Naive thymus-derived CD8-positive, alpha-beta T cell (primary cell): ENCODE measurements at places on chromosomes 12 and 14.

DNA sequence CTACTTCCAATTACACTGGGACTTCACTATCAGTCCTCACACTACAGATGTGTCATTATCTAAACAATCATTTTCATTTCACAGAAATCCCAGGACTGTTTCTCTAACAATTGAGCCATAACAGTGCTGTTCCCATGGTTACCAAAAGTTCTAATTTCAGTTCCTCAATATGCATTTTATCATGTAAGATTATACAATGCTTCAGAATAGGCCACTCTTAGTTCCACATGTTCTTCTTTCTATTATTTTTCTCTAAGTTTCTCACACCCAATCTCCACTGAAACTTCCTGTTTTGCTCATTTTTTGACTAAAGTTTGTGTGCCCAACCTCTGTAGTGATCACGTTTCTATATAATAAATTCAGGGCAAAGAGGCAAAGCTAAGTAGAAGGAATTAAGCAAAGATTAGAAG is 185.8 kb downstream of the DUSP6 start:
- DNase-seq = no peak
- H3K4me3 ChIP-seq = no peak overlapping the region
- peaks cover 2% of the 10 kb centered on the region for H3K4me1 ChIP-seq

GRCh38 chr12:11477110-11477509 is 81.7 kb upstream of the PRB2 start:
- no peak overlapping the region for H3K27ac ChIP-seq
- DNase-seq = no peak

DNA sequence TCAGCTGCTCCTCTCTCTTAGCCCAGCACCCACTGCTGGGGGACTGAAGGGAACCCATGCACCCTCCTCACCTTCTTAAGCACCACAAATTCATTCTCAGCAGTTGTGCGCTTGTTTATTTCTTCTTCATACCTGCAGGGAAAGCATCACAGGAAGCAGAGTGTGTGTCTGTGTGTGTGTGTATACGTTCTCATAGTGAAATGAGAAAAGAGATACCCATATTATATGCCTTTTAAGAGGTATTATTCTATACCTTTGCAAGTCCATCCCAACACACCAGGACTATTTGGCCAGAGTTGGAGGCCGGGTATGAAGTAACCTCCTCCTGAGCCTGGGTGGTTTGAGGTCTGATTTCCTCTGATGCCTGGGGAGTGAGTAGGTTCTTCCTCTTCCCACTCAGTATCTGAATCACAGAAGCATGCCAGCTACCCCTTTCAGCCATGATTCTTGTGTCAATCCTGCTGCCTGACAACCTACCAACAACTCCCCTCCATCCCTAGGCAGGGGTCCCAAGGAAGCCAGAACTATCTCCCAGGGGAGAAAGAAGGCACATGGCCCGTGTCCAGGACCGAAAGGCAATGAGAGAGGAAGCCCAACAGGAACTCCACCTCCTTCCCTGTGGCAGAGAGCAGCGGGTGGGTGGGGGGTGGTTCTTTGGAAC is 3.0 kb downstream of the KRT73 start:
- H3K4me1 ChIP-seq = peaks cover 85% of the 10 kb centered on the region
- DNase-seq = no peak
- no peaks in the 10 kb centered on the region for H3K36me3 ChIP-seq
- no peaks in the 10 kb centered on the region for H3K27me3 ChIP-seq
- H3K27ac ChIP-seq = peak overlapping the region; percentile 94

GRCh38 chr12:124543052-124543589 is 24.3 kb downstream of the NCOR2 start:
- no peak for DNase-seq
- no peak overlapping the region for H3K27ac ChIP-seq
- H3K4me1 ChIP-seq = peaks cover 44% of the 10 kb centered on the region
- H3K36me3 ChIP-seq = no peaks in the 10 kb centered on the region
- H3K4me3 ChIP-seq = no peak overlapping the region

DNA sequence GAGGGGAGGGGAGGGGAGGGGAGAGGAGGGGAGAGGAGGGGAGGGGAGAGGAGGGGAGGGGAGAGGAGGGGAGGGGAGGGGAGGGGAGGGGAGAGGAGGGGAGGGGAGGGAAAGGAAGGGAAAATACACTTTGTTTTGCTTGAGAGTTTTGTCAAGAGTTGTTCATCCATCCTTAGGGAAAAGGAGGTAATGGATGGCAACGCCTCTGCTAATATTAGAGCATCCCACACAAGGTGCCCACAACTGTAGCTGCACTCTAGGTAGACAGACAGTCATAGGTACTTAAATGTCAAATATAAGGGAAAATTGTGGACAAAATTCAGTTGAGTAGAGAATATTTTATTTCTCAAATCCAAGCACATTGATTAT is 2.5 kb upstream of the SSH1 start:
- H3K36me3 ChIP-seq = no peaks in the 10 kb centered on the region
- H3K4me3 ChIP-seq = no peak overlapping the region
- H3K27me3 ChIP-seq = no peaks in the 10 kb centered on the region
- H3K27ac ChIP-seq = no peak overlapping the region

- no peak overlapping the region for H3K4me3 ChIP-seq
- peaks cover 14% of the 10 kb centered on the region for H3K4me1 ChIP-seq
- DNase-seq = no peak
These were observed 16.1 kb upstream of the CHGA start for GRCh38 chr14:92906823-92907222.

GRCh38 chr12:126069549-126070165 is 1004.4 kb downstream of the AACS start:
- H3K4me1 ChIP-seq = no peaks in the 10 kb centered on the region
- no peak overlapping the region for H3K27ac ChIP-seq
- H3K27me3 ChIP-seq = no peaks in the 10 kb centered on the region
- no peak for DNase-seq
- H3K4me3 ChIP-seq = no peak overlapping the region

- H3K4me1 ChIP-seq = peaks cover 12% of the 10 kb centered on the region
- H3K4me3 ChIP-seq = peak overlapping the region; percentile 90
- no peak for DNase-seq
- peaks cover 16% of the 10 kb centered on the region for H3K36me3 ChIP-seq
- H3K27me3 ChIP-seq = no peaks in the 10 kb centered on the region
These were observed 2.8 kb downstream of the GABARAPL1 start for GRCh38 chr12:10215436-10215835.

- no peaks in the 10 kb centered on the region for H3K36me3 ChIP-seq
- no peak overlapping the region for H3K27ac ChIP-seq
- no peak overlapping the region for H3K4me3 ChIP-seq
- no peaks in the 10 kb centered on the region for H3K4me1 ChIP-seq
- no peaks in the 10 kb centered on the region for H3K27me3 ChIP-seq
These were observed 124.5 kb downstream of the CALM1 start for GRCh38 chr14:90521084-90521929.

DNA sequence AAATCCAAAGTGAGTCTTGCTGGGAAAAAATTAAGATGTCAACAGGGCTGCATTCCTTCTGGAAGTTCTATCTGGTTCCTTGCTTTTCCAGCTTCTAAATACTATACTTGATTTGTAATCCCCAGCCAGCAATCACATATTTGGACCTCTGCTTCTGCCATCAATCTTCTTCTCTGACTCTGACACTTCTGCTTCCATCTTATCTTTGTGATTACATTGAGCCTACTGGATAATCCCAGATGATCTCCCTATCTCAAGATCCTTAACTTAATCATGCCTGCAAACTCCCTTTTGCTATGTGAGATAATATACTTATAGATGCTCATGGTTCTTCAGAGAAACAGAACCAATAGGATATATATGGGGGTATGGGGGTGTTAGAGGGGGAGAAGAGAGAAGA is 49.9 kb upstream of the ZDHHC17 start:
- H3K4me3 ChIP-seq = no peak overlapping the region
- no peak overlapping the region for H3K27ac ChIP-seq
- no peaks in the 10 kb centered on the region for H3K4me1 ChIP-seq
- no peak for DNase-seq
- H3K36me3 ChIP-seq = no peaks in the 10 kb centered on the region

DNA sequence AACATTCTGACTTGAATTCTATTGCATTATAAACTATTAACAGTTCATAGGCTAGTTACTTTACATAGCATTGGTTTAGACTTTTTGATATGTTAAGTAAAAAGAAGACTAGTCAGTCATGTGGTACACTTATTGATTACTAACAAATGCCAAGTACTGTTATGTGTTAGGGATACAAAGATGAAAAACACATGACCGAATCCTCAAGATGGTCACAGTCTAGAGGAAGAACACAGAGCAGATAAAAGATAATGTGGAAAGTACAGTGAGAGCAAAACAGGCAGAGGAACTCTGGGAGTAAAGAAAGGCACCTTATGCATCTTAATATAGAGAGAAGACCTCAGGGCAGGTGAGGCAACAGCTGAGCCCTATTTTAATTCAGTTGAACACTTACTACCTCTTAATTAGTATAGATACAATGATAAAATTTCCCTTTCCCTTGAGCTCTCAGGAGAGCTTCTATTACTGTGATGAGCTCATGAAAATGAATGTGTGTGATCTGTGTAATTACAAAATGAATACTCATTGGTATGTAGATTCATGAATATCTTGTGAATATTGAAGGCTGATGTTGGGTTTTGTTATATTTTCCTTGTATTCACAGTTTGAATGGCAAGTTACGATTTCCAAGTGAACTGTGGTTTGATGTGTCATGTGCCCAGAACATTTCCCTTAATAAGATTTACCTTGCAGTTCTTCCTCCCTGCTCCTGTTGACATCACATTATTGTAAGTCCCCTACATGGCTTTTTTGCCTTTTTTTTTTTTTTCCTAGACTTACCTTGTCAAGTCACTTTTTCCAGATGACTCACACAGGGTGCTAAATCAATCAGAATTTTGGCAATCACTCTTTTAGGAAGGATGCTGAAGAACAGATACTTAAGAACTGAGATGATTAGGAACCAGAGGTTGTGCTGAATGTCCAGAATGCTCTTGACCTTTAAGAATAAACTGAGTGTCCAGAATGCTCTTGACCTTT is 29.5 kb upstream of the MSRB3 start:
- no peaks in the 10 kb centered on the region for H3K27me3 ChIP-seq
- DNase-seq = no peak
- no peaks in the 10 kb centered on the region for H3K4me1 ChIP-seq
- no peaks in the 10 kb centered on the region for H3K36me3 ChIP-seq
- H3K4me3 ChIP-seq = no peak overlapping the region

- no peaks in the 10 kb centered on the region for H3K27me3 ChIP-seq
- no peaks in the 10 kb centered on the region for H3K36me3 ChIP-seq
- no peak overlapping the region for H3K4me3 ChIP-seq
- H3K4me1 ChIP-seq = no peaks in the 10 kb centered on the region
- DNase-seq = no peak
These were observed 407.2 kb downstream of the NOVA1 start for GRCh38 chr14:26190646-26191045.

DNA sequence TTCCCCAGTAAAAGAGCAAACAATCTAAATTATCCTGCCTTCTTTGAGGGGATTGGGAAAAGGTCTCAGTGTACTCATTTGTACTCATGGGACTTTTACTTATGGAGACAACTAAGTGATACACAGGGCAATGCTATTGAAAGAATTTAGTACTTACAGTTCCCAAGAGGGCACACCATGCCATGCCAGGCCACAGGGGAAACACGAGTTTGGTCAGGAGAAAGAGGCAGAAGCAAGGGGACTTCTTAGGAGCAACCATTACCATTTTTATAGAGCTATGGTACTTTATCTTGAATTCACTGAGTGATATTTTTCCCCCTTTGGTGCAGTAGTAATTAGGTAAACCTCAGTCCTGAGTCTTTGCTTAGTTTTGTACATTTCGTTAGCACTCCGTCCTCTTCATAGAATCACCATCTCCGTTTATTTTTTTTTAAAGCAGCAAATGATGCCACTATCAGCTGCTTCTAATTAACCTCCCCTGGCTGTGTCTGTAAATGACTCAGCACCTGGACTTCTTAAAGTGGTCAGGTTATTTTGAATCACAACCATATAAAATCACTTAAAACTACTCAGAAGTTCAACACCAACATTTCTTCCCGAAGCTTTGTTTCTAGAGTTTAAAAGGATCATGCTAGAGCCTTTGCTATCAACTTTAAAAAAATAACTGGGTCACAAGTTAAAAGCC is 5.9 kb upstream of the WASHC3 start:
- H3K4me1 ChIP-seq = no peaks in the 10 kb centered on the region
- no peaks in the 10 kb centered on the region for H3K36me3 ChIP-seq
- no peak overlapping the region for H3K4me3 ChIP-seq
- peaks cover 11% of the 10 kb centered on the region for H3K27me3 ChIP-seq

GRCh38 chr14:49016381-49016780 is 569.8 kb downstream of the RPS29 start:
- peaks cover 30% of the 10 kb centered on the region for H3K4me1 ChIP-seq
- H3K4me3 ChIP-seq = no peak overlapping the region
- H3K27me3 ChIP-seq = no peaks in the 10 kb centered on the region
- no peak overlapping the region for H3K27ac ChIP-seq
- no peaks in the 10 kb centered on the region for H3K36me3 ChIP-seq

DNA sequence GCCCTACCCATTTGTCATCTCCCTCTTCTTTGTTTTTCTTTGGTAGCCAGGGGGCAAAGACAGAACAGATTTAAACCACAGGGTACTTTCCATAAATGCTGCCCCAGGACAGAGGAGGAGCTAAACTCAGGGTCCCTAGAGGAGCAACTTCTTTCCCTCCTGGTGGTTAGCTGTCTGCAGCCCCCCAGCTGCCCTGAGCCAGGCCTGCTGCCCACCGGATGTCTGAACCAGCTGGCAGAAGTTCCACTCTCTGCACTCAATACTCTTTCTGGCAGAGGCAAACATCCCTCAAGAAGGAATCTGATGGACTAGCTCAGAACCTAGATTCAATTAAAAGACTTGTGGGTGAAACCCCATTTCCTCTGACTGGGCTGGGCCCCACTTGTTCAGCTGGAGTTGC is 10.7 kb downstream of the VDR start:
- peaks cover 32% of the 10 kb centered on the region for H3K27me3 ChIP-seq
- no peak overlapping the region for H3K27ac ChIP-seq
- DNase-seq = no peak
- H3K4me3 ChIP-seq = no peak overlapping the region
- no peaks in the 10 kb centered on the region for H3K36me3 ChIP-seq

- H3K27me3 ChIP-seq = no peaks in the 10 kb centered on the region
- H3K27ac ChIP-seq = no peak overlapping the region
- DNase-seq = no peak
- H3K4me1 ChIP-seq = no peaks in the 10 kb centered on the region
- peaks cover 6% of the 10 kb centered on the region for H3K36me3 ChIP-seq
These were observed 16.0 kb upstream of the DIP2B start for GRCh38 chr12:50488801-50489200.

GRCh38 chr12:6373022-6373787 is 2.2 kb downstream of the SCNN1A start:
- peaks cover 29% of the 10 kb centered on the region for H3K4me1 ChIP-seq
- H3K27me3 ChIP-seq = no peaks in the 10 kb centered on the region
- no peak overlapping the region for H3K27ac ChIP-seq
- DNase-seq = no peak
- H3K4me3 ChIP-seq = no peak overlapping the region
- no peaks in the 10 kb centered on the region for H3K36me3 ChIP-seq

- DNase-seq = no peak
- H3K4me3 ChIP-seq = no peak overlapping the region
- H3K27ac ChIP-seq = no peak overlapping the region
- no peaks in the 10 kb centered on the region for H3K36me3 ChIP-seq
These were observed 111.5 kb downstream of the PAX9 start for GRCh38 chr14:36773136-36773540.

GRCh38 chr12:92765871-92766270 is 63.1 kb downstream of the PLEKHG7 start:
- H3K4me1 ChIP-seq = peaks cover 23% of the 10 kb centered on the region
- no peaks in the 10 kb centered on the region for H3K36me3 ChIP-seq
- no peak for DNase-seq
- H3K27me3 ChIP-seq = no peaks in the 10 kb centered on the region
- no peak overlapping the region for H3K4me3 ChIP-seq

GRCh38 chr12:25207411-25207810 is 12.4 kb downstream of the ETFRF1 start:
- no peak overlapping the region for H3K4me3 ChIP-seq
- no peak overlapping the region for H3K27ac ChIP-seq
- no peaks in the 10 kb centered on the region for H3K36me3 ChIP-seq
- DNase-seq = no peak
- H3K27me3 ChIP-seq = no peaks in the 10 kb centered on the region
